Body of pancreas (tissue), 4 donors: ENCODE measurements at places on chromosomes 11 and 22. TPM values are rescaled to one million over a fixed set of nuclear protein-coding genes. Genes with fewer than 3 reads are reported as not detected.

Gene PDE2A
- total RNA-seq: 7.0 TPM

Gene KRTAP5-5
- total RNA-seq: not detected

Gene MRGPRF
- total RNA-seq: 7.6 TPM

Gene DMC1
- not detected for total RNA-seq

GRCh38 chr11:15507592-15507991 lies 392.9 kb downstream of the INSC start:
- no peak overlapping the region for H3K27ac ChIP-seq
- no peaks in the 10 kb centered on the region for H3K27me3 ChIP-seq
- H3K4me1 ChIP-seq: no peaks in the 10 kb centered on the region
- no peaks in the 10 kb centered on the region for H3K36me3 ChIP-seq

DNA sequence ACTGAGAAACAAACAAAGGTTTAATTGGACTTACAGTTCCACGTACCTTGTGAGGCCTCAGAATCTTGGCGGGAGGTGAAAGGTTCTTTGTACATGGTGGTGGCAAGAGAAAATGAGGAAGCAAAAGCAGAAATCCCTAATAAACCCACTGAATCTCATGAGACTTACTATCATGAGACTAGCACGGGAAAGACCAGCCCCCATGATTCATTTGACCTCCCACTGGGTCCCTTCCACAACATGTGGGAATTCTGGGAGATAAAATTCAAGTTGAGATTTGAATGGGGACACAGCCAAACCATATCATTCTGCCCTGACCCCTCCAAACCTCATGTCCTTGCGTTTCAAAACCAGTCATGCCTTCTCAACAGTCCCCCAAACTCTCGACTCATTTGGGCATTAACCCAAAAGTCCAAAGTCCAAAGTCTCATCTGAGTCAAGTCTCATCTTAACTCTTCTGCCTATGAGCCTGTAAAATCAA lies 617.4 kb downstream of the CNTN5 start:
- H3K4me3 ChIP-seq: no peak overlapping the region
- H3K27ac ChIP-seq: no peak overlapping the region
- DNase-seq: no peak
- H3K36me3 ChIP-seq: no peaks in the 10 kb centered on the region

- H3K4me3 ChIP-seq: no peak overlapping the region
- no peaks in the 10 kb centered on the region for H3K4me1 ChIP-seq
- no peaks in the 10 kb centered on the region for H3K27me3 ChIP-seq
- H3K27ac ChIP-seq: no peak overlapping the region
Measured at GRCh38 chr11:58505849-58506248, 2.1 kb downstream of the OR5B21 start.

- DNase-seq: no peak
- peaks cover 7% of the 10 kb centered on the region for H3K4me1 ChIP-seq
- H3K27me3 ChIP-seq: no peaks in the 10 kb centered on the region
- H3K4me3 ChIP-seq: no peak overlapping the region
Measured at GRCh38 chr11:34235189-34235588, 122.6 kb downstream of the ABTB2 start.
